ENCODE measurements at places on chromosomes 1 and 21.
A peak's percentile ranks its signal among the peaks of the same experiment; 100 is the strongest.

GRCh38 chr1:231421546-231421970, 529 bp downstream of the EGLN1 start:
- DNase-seq = peak; percentile 6

DNA sequence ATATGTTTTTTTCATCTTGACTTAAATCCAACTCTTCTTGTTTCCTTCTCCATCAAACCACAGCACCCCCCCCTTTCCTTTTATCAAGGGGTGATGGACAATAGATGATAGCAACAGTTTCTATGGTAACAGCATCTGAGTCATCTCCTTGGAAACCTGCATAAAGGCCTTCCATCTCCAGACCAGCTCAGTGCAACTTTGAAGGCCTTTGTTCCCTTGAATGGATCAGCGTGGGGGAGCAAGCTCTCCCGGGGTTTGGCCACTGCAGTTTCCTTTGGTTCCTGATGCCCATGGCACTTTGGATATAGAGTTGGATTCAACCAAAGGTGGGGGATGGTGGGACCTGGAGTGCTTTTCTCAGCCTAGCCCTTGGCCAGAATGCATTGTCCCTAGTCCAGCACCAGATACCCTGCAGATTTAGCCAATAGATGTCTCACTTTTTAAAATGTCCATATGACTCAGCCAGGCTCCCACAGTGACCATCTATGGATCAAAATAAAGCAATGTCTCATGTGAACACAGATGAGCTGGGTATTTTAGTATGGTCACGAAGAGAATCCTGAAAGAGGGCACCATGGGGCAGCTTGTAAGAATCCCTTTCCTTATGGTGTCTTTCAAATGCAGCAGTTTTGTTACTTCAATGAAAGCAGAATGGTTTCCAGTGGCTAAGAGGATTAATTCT, 127.7 kb downstream of the SPATA46 start:
- DNase-seq = peak; percentile 61

DNA sequence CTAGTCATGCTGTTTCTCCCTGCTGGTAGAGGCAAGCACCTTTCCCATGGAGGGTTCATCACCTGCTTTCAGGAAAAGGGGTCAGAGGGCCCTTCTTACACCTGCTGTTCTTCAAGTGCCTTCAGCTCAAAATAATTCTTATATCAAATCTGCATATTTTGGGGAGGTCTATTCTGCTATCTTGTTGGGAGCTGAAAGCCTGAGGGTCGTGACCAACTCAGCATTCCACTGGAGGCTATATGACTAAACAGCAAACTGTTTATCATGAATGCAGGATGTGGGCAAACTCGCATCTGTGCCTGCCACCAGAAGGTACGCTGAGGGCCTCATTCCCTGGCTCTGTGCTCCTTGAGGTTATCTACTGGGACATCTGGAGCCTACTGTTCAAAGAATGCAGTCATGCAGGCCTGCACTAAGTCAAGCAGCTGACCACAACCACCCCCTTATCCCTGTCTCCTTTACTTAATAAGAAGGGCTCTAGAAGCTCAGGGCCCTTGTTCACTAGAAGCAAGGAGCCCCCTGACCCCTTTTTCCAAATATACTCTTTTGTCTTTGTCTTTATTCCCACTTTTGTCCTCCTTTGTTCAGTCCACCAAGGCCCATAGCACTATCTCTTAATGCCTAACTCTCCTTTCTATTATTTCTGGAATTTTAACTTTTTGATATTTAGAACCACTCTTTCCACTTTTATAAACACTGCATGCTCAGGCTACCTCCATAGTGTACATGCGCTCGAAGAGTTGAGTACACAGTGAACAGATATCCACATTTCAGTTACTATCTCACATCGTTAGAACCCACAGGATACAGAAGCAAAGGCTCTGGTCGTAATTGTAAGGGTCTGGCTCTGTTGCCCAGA, 4.5 kb upstream of the TRIM17 start:
- DNase-seq = no peak

DNA sequence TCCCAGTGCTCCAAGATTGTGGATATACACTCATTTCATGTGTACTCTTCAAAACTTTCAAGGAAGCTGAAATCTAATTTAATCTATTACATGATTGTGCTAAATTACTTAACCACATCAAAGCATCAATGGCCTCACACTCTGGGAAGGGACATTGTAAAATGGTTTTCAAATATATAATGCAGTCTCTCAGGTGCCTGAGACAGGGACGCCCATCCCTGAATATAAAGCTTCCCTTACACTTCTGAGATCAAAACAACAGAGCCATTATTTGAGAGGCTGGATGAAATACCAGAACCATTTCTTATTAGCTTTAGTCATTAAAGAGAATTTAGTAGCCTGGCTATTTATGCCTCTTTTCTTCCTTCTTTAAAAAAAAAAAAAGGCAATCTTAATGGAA, 259.2 kb upstream of the NFIA start:
- no peak for DNase-seq

GRCh38 chr21:45482899-45483821, 59.1 kb downstream of the SLC19A1 start:
- no peak for DNase-seq

DNA sequence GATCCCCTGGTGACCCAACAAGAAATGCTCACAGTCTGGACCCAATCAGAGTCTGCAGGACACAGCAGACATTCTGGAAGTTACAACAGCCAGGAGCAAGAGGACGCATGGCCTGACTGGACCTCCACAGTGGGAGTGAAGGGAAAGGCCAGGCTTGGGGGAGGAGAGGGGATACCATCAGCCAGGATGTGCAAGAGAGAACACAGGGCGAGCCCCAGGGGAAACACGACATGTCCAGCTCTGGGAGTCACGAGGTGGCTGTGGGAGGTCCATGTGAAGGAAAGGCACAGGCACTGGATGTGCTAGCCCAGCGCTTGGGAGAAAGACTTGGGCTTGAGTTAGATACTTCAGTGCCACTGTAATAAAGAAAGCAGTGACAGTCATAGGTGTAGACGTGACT, 87.3 kb downstream of the HSF2BP start:
- no peak for DNase-seq

GRCh38 chr1:30785181-30785580, 27.6 kb upstream of the LAPTM5 start:
- no peak for DNase-seq

DNA sequence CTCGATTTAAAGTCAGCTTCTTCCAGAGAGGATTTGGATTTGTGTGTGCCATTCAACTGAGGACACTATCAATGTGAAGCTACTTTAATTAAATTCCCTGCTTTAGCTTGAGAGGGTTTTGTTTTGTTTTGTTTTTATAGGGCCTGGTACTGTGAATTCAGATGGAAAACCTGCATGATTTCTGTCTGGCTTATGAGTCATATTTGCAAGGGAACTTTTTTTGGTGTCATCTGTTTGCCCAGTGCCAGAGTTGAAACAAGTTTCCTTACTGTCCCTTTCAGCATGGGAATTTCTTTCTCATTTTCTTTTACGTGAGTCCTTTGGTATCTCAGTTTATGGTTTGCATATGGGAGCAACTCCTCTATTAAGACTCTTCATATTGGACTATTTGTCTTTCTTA, 194.6 kb downstream of the GREM2 start:
- no peak for DNase-seq

DNA sequence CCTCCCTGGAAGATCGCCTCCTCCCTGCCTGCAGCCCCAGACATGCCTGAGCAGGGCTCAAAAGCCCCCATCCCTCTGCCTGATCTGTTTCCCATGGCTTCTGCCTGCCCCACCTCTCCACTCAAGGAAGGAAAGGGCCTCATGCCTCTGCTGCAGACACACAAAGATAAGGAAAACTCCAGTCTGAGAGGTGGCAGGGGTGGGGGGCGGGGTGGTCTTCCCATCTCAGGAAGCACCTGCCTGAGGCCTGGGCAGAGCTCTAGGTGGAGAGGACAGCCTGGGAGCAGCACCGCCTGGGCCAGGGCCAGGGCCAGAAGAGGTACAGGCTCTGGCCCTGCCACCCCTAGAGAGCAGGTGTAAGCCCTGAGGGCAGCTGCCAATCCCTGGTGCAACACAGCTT, 4.1 kb upstream of the GJB3 start:
- no peak for DNase-seq

- no peak for DNase-seq
Observed at GRCh38 chr21:42102991-42103390, 31.9 kb downstream of the UMODL1 start.

GRCh38 chr1:230556453-230556852, 85.8 kb upstream of the COG2 start:
- DNase-seq = no peak

GRCh38 chr1:84297546-84298244, 3.8 kb upstream of the SAMD13 start:
- no peak for DNase-seq

DNA sequence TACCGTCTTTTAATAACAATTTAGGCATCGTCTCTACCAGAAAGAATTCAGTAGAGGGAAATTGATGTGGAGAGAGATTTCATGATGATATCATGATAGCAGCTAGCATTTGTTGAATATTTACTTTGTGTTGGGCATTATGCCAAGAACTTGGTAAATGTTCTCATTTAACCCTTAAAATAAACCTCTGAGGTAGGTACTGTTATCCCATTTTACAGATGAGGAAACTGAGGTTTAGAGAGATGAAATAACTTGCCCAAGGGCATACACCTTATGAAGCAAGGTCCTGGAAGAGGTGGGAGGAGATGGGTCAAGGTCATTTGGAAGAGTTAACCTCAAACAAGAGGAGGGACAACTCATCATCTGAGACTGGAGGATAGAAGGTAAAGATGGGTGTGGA, 34.8 kb downstream of the TSNAX start:
- DNase-seq = no peak

DNA sequence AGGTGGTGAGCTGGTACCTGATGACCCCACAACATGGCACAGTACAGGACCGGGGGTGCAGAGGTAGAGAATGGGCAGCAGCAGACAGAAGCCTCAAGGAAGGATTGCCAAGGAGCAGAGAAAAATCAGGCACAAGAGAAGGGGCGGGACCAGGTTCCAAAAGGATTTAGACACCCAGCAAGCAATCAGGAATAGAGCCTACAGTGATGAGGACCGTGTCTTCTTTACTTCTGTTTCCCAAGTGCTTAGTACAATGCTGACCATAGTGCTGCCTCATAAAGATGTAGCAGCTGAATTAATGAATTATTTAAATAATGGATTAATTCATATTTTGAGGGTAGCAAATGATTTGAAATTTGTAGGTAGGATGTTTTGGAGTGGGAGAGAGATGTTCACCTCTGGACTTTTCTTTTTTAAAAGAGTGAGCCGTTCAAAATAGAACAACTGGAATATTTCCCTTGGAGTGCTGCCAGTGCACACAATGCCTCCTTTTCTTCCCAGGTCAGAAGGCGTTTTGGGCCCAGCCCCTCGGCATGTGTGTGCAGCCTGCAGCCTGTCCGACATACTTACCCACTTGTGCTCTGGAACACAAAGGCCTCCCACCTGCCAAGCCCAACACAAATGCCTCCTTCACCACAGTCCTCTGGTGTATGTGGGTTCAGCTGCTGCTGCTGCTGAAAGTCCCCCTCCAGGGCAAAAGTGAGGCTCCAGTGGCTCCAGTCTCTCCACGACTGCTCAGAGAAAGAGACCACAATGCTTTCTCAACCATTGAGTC, 19.6 kb downstream of the KANK4 start:
- peak; percentile 38 for DNase-seq

GRCh38 chr1:172513479-172513878, 19.5 kb upstream of the SUCO start:
- DNase-seq = no peak

- DNase-seq = no peak
Observed at GRCh38 chr1:169829671-169830070, 35.0 kb upstream of the METTL18 start.

- DNase-seq = no peak
Observed at GRCh38 chr1:100736746-100737145, 17.2 kb downstream of the VCAM1 start.

GRCh38 chr1:169340882-169341281, 26.7 kb downstream of the NME7 start:
- DNase-seq = no peak

Measured in NCI-H748 treated with DMSO at 0.1 percent for 48 hours (cell line).